ENCODE measurements at places on chromosomes 7 and 10.

DNA sequence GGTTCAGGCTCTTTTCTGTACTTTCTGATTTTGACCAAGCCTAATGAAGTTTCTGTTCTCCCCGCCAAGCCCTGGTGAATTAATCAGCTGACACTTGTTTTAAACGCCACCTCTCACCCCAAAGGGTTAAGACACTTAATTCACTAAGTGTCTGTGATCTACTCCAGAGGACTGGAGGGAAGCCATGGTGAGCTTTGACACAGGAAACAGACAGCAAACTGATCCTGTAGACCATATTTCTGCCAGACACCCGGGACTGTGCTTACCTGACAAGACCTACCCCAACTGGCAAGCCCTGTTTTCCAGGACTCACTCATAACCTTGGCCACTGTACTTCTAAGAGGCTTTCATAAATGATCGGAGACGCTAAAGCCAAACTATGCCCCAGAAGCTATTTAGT, 126.0 kb downstream of the STRA8 start:
- no peak for DNase-seq

GRCh38 chr10:12717981-12718707, 283.4 kb downstream of the CCDC3 start:
- no peak for DNase-seq

DNA sequence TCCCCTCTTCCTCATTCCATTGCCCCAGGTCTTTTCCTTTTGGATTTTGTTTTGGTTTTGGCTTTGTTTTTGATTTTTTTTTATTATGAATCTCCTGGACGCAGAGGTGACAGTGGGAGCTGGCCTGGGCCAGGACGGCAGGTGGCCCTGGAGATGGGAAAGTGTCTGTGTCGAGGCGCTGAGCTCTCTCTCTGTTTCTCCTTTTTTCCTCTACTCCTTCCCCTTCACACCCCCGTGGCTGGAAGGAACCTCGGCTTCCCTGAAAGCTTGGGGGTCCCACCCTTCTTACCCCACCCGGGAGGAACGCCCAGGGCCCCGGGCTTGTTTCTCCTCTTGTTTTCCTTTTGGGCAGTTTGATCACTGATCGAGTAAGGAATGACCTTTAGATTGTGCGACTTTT, 13.2 kb downstream of the TRIM8 start:
- no peak for DNase-seq

GRCh38 chr10:79608505-79609375, 2.0 kb upstream of the SFTPA1 start:
- DNase-seq, result peak; percentile 6
